NCI-H446 (cell line): ENCODE measurements at places on chromosomes 3 and 15.

DNA sequence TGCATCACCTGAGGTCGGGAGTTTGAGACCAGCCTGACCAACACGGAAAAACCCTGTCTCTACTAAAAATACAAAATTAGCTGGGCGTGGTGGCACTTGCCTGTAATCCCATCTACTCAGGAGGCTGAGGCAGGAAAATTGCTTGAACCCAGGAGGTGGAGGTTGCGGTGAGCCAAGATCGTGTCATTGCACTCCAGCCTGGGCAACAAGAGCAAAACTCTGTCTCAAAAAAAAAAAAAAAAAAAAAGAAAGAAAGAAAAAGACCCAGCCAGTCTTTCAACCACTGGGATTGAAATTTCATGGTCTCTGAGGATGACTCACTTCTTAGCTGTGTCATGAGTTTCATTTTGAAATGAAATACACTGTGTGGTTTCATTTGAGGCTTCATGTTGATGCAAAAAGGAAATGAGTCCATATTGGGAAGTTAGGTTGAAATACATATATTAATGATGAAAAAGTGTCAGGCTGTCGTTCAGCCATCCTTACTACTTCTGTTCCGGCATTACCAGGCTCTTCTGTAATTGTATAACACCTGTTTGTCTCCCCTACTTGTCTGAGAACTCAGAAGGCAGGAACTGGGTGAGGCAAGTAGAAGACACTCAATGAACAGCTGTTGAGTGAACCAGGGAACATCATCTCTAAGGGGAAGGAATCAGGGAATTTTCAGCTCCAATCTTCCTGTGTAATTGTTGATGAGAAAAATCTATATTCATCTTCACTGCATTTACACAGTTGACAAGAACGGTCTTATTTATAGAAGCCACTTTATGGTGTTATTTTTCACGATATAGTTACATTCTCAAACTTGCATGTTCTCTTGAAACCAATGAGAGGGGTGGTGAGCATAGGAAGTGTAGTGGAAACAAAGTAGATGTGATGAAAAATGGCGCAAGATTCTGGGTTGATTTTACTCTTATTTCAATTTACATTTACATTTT, 87.4 kb downstream of the NFKBIZ start:
- DNase-seq: no peak

DNA sequence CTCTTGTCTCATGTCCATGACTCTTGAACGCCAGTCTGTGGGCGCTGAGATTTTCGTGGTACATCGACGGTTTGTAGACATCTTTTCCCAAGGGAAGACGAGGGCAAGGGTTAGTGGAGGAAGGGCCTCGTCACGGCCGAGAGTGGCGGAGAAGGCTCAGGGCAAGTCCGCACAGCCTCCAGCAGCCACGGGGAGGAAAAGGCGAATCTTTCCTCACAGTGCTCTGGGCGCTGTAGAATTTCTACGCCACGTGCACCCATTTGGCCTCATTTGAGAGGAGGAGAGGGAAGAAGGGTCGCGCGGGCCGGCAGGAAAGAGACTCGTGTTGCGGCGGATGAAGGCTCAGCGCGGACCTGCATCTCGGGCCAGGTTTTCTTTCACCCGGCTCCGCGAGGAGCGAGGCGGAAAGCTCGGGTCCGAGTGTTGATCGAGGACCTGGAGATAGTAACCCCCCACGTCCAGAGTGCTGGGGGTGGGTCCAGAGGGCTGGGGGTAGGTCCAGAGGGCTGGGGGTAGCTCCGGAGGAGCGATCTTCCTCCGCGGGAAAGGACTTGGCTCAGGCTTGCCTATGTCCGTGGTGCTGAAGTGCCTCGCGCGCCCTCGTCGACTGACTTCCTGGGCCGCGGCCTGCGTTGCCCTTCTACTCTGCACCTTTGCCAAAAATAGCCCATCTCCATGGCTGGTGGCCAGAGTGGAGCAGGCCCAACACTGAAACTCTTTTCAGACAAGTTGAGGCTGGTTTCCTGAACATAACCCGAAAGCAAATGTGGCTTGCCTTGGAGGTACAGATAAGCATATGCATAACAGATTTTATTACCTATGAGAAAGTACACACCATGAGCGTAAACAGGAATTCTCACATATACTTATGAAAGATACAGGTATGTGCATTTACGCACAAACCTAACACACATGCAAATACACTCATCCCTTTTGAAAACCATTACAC, 1.1 kb downstream of the SLC35G2 start:
- DNase-seq: no peak

- DNase-seq: no peak
These were observed 48.1 kb downstream of the STARD5 start for GRCh38 chr15:81275711-81276392.

GRCh38 chr3:42692667-42693529, 7.6 kb downstream of the KLHL40 start:
- DNase-seq: no peak

GRCh38 chr15:27089233-27089586, 118.2 kb downstream of the GABRG3 start:
- no peak for DNase-seq

DNA sequence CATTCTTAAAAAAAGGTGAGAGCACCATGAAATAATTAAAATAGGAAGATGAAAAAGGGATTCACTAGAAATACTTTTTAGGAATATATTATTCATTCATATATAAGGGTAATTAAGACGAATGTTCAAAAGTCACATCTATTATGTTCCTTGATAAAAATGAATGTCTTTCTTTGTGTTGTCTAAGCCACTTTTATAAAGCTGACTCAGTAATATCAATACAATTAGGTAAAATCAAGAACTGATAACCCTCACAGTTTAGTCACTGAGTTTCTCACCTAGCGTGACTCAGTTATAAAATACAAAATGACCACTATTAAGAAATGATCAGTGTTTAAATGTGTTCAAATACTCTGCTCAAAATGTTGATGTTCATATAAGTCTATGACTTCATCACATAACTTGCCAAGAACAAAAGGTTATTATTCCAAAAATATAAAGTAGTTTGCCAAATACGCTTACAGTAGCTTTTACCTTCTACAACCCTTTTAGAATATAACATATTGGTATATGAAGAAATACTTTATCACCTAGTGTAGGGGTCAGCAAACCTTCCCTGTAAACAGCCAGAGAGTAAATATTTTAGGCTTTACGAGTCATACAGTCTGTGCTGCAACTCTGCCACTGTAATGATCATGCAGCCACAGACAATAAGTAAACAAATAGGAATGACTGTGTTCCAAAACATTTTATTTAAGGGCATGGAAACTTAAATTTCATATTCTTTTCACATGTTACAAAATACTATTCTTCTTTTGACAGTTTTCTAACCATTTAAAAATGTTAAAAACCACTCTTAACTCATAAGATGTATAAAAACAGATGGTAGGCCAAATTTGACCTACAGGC, 369.8 kb downstream of the TBC1D5 start:
- DNase-seq: no peak

DNA sequence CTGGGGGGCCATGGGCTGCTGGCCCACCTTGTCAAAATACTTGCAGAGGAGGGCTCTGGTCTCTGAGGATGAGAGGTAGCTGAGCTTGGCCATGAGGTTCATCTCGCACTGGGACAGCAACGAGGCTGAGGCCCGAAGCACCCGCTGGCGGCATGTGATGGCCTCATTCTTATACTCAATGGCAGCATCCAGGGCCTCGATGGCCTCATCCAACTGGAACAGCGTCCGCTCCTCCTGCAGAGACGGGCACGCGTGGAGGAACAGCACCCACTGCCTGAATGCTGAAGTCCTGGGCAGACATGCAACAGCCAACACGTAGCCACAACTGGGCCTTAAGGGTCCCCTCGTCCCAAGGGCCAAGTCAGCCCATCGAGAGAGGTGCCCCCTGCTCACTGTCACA, 25.0 kb downstream of the KIF7 start:
- DNase-seq: no peak
